Large intestine (tissue), 12 donors: ENCODE measurements at places on chromosomes 4 and X.

DNA sequence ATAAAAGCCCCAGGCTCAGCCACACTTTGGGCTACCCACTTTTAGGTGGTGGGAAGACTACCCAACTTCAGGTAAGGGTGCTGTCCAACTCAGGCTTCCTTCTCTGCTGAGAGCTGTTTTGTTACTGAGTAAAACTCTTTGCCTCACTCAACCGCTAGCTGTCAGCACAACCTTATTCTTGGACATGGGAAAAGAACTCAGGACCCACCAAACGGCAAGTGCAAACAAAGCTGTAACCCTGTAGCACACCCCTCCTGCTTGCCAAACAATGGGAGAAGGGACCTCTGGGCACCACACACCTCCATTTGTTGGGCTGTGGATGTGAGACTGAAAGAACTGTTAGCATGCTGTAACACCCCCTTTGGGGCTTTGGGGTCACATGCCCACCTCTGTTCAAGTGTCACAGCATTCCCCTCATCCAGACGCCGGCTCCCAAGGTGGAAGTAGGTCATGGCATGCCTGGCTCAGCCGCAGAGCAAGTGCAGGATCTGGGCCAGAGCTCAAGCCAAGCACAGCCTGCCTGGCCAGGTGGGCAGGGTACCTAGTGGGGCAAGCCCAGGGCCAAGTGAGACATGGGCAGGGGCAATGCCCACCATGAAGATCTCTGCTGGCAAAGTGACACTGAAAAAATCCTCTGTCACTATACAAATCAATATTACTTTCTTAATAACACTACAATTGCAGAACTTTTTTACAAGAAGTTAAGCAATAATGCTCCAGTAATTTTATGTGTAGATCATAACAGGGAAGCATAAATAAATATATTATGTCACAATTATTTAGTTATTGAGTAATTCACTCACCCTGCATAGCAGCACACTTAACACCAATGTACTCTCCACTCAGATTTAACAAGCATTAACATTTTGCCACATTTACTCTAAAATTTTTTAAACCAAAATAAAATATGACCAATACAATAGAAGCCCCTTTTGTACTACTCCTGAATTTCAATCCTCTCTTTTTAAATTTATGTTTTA is 107.2 kb downstream of the TBCK start:
- H3K36me3 ChIP-seq: peaks cover 9% of the 10 kb centered on the region
- no peaks in the 10 kb centered on the region for H3K4me1 ChIP-seq
- DNase-seq: no peak
- H3K4me3 ChIP-seq: no peak overlapping the region
- H3K27ac ChIP-seq: no peak overlapping the region

- H3K27ac ChIP-seq: no peak overlapping the region
- H3K27me3 ChIP-seq: no peaks in the 10 kb centered on the region
- no peak for DNase-seq
- H3K4me1 ChIP-seq: peaks cover 32% of the 10 kb centered on the region
- H3K4me3 ChIP-seq: no peak overlapping the region
Measured at GRCh38 chr4:89294573-89295269, 12.9 kb downstream of the GPRIN3 start.

GRCh38 chr4:147980586-147980985 is 248.7 kb downstream of the ARHGAP10 start:
- no peaks in the 10 kb centered on the region for H3K36me3 ChIP-seq
- no peak overlapping the region for H3K27ac ChIP-seq
- H3K4me3 ChIP-seq: no peak overlapping the region
- no peaks in the 10 kb centered on the region for H3K27me3 ChIP-seq
- no peak for DNase-seq

GRCh38 chr4:38105475-38106220 is 145.4 kb downstream of the PTTG2 start:
- no peaks in the 10 kb centered on the region for H3K27me3 ChIP-seq
- H3K36me3 ChIP-seq: peaks cover 47% of the 10 kb centered on the region
- H3K4me1 ChIP-seq: peaks cover 23% of the 10 kb centered on the region
- H3K4me3 ChIP-seq: no peak overlapping the region

- no peak overlapping the region for H3K4me3 ChIP-seq
- DNase-seq: no peak
- H3K4me1 ChIP-seq: peaks cover 14% of the 10 kb centered on the region
Measured at GRCh38 chr4:143380629-143381028, 44.0 kb downstream of the GAB1 start.

DNA sequence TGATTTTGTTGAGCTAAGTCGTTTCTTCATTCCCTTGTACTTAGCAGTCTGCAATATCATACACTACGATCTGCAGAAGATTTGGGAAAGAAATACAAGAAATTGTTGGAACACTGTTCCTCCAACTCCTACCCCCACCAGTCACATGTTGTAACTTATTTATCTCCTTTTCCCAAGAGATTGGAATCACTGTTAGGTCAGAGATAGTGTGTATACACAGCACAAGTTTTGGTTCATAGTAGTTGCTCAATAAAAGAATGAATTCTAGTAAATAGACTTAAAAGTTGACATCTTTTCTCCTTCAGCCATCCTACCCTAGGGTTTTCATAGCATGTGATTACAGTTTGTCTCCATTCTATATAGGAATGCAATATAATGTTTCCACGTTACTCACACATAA is 68.8 kb downstream of the ARFIP1 start:
- peaks cover 7% of the 10 kb centered on the region for H3K4me1 ChIP-seq
- H3K27ac ChIP-seq: no peak overlapping the region
- no peak for DNase-seq
- no peaks in the 10 kb centered on the region for H3K27me3 ChIP-seq

- no peaks in the 10 kb centered on the region for H3K36me3 ChIP-seq
- DNase-seq: no peak
- H3K27ac ChIP-seq: no peak overlapping the region
- no peaks in the 10 kb centered on the region for H3K4me1 ChIP-seq
Measured at GRCh38 chrX:9420275-9421265, 44.3 kb upstream of the TBL1X start.

DNA sequence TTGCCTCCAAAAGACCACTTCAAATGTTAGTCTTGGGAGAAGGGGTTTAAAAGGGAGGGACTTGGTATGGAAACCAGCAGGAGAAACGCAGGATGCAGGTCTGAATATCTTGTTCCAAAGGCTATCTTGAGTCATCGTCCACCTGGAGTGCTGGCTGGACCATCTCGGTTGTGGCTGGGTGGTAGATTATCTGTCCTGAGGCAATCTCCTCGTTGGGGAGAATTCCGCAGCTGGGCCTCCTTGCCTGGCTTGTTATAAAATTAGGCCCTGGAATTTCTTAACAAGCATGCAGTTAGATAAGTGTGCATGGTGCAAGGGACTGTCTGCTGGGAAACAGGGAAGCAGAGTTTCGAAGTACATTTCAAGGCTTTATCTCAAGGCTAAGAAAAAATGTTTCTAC is 2045.7 kb upstream of the TENM3 start:
- no peaks in the 10 kb centered on the region for H3K36me3 ChIP-seq
- H3K27ac ChIP-seq: no peak overlapping the region
- H3K4me1 ChIP-seq: no peaks in the 10 kb centered on the region
- no peaks in the 10 kb centered on the region for H3K27me3 ChIP-seq
